ENCODE measurements at places on chromosomes 7 and 10.
A peak's percentile ranks its signal among the peaks of the same experiment; 100 is the strongest.

- no peak for DNase-seq
Measured at GRCh38 chr10:96411716-96412320, 53.0 kb upstream of the OPALIN start.

DNA sequence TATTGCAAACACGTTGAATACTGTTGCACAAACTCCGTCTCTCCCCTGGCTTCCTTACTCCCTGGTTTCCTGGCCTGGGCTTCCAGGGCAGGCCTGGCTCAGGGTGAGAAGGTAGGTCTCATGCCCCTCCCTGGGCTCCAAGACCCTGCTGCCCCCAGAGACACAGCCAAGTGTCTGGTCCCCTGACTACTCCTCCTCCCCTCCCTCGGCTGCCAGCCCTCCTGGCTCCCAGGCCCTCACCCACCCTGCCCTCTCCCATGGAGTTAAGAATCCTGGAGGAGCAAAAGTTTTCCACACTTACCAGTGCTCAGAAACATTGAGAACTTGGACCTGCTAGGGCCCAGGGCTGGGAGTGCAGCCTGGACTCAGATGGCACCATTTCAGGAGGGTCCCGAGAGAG is 47.2 kb upstream of the RABGEF1 start:
- DNase-seq = no peak

GRCh38 chr10:61215246-61215645 is 237.9 kb downstream of the TMEM26 start:
- no peak for DNase-seq

DNA sequence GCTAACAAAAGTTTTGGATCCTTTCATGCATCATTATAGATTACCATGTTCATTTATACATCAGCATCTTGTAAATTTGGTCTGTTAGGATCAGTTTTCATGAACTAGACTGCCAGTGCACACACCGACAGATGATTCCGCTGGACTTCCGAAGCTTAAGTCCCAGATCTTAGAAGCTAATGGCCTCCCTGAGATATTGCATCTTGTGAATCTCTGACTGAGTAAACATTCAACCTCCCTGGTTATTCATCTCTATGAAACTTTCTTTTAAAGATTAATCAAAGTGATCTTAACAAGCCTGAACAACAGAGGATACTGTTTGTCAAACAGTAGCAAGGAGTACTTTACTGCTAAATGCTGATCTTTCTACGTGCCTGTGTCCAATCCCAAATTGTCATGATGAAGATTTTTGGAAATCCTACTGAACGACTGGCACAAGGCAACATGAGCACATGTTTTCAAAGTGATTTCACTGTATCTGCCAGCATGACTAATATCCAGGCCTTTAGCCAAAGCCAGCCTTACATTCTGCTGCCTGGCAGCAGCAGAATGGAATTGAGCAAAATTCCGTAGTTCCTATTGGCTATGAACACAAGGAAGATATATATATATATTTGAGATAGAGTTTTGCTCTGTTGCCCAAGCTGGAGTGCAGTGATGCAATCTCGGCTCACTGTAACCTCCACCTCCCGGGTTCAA is 91.3 kb upstream of the ANK3 start:
- DNase-seq = no peak

GRCh38 chr10:110444004-110444337 is 53.7 kb upstream of the DUSP5 start:
- DNase-seq = peak; percentile 71

- DNase-seq = peak; percentile 81
Measured at GRCh38 chr7:81684514-81685269, 85.2 kb downstream of the HGF start.

GRCh38 chr10:117264782-117265181 is 23.9 kb downstream of the SLC18A2 start:
- no peak for DNase-seq
